Stimulated activated CD4-positive, alpha-beta T cell treated with anti-CD3 and anti-CD28 coated beads, TNF-alpha, amount 100 ng/mL, for 48 hours (primary cell): ENCODE measurements at places on chromosomes 1 and 21.
A peak's percentile ranks its signal among the peaks of the same experiment; 100 is the strongest.

GRCh38 chr1:241847796-241848685, at the start of gene EXO1:
TSS of gene EXO1 (plus strand) at chr1:241848204. CDS start at chr1:241850426, 2,222 bp downstream.
- DNase-seq, result peak; percentile 82

- no peak for DNase-seq
These were observed 237.8 kb downstream of the TRABD2B start for GRCh38 chr1:47759251-47759935.

DNA sequence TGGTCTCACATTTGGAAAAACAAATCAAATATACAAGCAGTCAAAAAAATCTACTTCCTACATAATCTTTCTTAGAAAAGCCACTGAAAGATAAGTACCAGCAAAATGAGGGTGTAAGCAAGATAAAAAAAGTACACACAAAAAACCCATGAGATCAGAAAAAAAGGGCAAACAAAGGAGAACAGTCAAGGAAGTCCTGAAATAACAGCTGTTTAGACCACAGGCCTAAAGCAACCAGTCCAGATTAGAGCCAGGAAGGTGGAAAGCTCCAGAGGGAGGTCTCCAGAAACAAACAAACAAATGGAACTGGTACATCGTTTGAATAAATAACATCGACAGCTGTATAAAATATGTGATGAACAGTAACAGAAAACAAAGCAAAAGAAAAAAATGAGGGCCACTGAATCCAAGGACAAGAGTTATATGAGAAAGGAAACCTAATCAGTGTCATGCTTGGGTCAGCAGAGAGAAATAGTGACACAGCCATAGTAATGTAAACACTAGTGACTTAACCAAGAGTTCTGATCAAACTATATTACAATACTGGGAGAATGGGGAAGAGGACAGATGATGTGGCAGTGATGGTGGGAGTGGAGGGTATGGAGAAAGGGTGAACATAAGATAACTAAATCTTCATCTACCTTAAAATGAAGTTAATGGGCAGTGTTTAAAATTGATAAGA, 67.5 kb downstream of the NVL start:
- DNase-seq, result no peak

GRCh38 chr1:149931212-149931790, 3.7 kb upstream of the SF3B4 start:
- DNase-seq, result no peak

GRCh38 chr21:40436261-40436660, 410.7 kb downstream of the DSCAM start:
- no peak for DNase-seq

- DNase-seq, result no peak
These were observed 154.2 kb upstream of the ZNHIT6 start for GRCh38 chr1:85862456-85862855.

GRCh38 chr1:228280961-228281591, 73.2 kb downstream of the OBSCN start:
- DNase-seq, result no peak

- DNase-seq, result no peak
These were observed 23.8 kb downstream of the MARK1 start for GRCh38 chr1:220551718-220552117.

GRCh38 chr1:204763773-204764427, 78.4 kb upstream of the LRRN2 start:
- peak; percentile 72 for DNase-seq

- peak; percentile 30 for DNase-seq
These were observed 74.6 kb downstream of the DMRTA2 start for GRCh38 chr1:50348449-50349241.

- peak; percentile 2 for DNase-seq
These were observed 29.1 kb upstream of the IGSF5 start for GRCh38 chr21:39715804-39716397.

- DNase-seq, result no peak
These were observed 136.4 kb upstream of the KCNE2 start for GRCh38 chr21:34227386-34227852.

GRCh38 chr1:174239541-174239940, 80.2 kb downstream of the RABGAP1L start:
- no peak for DNase-seq

- DNase-seq, result no peak
These were observed 67.3 kb downstream of the URB2 start for GRCh38 chr1:229693129-229693900.

- DNase-seq, result no peak
These were observed 4.1 kb upstream of the ACOT11 start for GRCh38 chr1:54543729-54544496.

DNA sequence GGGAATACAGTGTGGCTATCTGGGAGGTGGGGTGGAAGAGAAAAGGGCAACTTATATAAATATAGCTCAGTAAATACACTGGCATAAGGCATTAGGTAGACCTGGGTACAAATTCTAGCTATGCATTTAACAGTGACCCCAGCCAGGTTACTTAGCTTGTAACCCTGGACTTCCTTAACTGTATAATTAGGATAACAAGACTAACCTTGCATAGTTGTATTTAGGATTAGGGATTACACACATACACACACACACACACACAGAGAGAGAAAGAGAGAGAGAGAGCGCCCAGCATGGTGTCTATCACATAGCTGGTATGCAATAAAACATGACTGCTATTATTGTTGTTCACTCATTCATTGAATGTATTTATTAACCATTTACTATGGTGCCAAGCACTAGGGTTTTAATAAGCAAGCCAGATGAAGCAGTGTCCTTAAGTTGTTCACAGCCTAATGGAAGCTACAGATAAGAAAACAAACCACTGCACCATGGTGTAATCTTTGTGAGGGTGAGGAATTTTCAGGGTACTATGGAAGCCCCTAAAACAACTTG, 251.4 kb downstream of the ZNF648 start:
- DNase-seq, result no peak

- no peak for DNase-seq
These were observed 479.2 kb upstream of the USP24 start for GRCh38 chr1:55694310-55694801.

DNA sequence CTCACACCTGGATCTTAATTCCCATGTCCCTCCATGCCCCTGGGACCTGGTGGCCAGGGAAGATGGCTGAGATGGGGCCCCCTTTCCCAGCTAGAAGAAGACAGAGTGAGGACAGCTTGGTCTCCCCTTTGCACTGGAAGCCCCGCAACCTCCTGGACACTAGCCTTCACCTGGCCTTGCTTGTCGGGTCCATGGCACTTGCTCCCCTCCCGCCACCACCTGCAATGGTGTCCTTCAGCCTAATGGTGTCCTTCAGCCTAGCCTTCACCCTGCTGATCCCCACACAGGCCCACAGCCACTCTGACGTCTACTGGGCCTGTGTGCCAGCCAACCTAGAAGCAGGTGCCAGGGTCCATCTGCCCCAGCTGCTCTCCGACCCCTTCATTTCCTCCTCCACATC, 45.9 kb upstream of the EDN2 start:
- DNase-seq, result no peak

GRCh38 chr1:32068957-32069588, 3.7 kb upstream of the TMEM39B start:
- DNase-seq, result no peak

- no peak for DNase-seq
These were observed 9.2 kb downstream of the ZNF496 start for GRCh38 chr1:247322442-247322841.

GRCh38 chr1:96116731-96117130, 604.9 kb upstream of the PTBP2 start:
- DNase-seq, result no peak

GRCh38 chr1:212518188-212519054, 85.7 kb downstream of the NENF start:
- no peak for DNase-seq

GRCh38 chr1:46220808-46221207, 17.7 kb downstream of the LURAP1 start:
- no peak for DNase-seq

GRCh38 chr1:80924290-80924689, 876.4 kb upstream of the ADGRL2 start:
- no peak for DNase-seq

GRCh38 chr21:41816583-41817165, 49.8 kb upstream of the RIPK4 start:
- DNase-seq, result peak; percentile 31

- no peak for DNase-seq
These were observed 36.4 kb downstream of the IGFN1 start for GRCh38 chr1:201226859-201227488.

DNA sequence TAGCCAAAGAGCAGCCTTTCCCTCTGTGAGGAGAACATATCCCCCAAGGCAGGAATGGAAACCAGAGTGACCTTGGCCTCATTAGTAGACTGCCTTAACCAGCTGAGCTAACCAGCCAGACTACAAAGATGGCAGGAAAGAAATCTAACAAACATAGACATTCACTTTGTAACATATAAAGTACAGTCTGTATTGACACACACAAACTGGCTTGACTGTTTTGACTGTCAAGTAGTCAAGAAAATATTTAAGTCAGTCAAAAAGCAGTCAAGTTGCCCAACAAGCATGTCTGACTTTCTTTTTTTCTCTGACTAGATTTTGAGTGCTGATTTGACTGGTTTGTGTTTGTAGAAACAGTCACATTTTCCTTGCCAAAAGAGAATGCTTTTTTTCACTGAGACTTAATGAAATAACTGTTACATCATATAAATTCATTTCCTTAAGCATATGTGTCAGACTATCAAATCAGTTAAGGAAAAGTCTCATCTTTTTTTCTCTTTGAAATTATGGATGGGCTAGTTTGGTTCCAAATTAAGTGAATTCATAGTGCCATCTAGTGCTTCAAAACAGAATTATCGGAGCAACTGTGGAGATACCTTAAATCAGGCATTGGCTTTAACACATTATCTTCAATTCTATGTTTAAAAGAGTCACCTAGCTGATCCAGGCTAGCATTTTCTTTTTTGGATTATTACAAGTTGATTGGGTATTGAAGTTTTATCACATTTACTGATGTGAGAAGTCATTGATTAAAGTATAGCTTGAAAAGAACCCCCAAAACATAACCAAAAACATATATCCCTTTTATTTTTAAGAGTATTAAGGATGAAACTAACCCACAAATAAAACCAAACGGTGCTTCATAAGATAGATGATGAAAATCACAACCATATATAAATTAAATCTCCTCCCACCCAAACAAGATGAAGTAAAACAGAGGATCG, 75.0 kb downstream of the ATP6V1G3 start:
- DNase-seq, result no peak

GRCh38 chr1:21670059-21670881, 1.1 kb upstream of the RAP1GAP start:
- DNase-seq, result no peak

DNA sequence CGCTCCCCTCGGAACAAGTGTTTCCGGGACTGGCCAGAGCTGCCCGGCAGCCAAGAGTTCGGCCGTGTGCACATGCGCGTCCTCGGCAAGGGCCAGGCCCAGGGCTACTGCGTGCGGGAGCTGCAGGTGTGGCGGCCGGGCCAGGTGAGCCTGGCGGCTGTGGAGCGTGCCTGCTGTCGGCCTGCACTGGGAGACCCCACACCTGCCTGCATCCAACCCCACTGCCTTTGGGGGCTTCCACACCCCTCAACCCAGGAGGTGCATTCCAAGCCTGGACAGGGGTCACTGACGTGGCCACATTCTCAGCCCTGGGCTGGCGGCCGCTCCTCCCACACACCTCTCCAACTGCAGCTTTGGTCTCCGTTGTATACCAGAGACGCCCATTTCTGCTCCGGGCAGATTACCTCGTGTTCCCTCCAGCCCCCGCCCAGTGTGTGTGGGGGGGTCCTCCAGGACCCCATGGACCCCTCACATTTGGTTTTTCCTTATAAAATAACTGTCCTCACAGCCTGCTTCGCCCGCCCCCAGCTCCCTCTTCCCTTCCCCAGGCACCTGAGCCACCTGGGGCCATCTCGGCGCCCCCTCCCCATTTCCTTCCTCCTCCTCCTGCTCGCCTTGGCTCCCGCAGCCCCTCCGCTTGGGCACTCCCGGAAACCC, 6.1 kb downstream of the RNF223 start:
- DNase-seq, result no peak

- no peak for DNase-seq
These were observed 10.2 kb downstream of the C1orf216 start for GRCh38 chr1:35708441-35708921.

GRCh38 chr1:203379825-203380224, 28.9 kb upstream of the FMOD start:
- no peak for DNase-seq

DNA sequence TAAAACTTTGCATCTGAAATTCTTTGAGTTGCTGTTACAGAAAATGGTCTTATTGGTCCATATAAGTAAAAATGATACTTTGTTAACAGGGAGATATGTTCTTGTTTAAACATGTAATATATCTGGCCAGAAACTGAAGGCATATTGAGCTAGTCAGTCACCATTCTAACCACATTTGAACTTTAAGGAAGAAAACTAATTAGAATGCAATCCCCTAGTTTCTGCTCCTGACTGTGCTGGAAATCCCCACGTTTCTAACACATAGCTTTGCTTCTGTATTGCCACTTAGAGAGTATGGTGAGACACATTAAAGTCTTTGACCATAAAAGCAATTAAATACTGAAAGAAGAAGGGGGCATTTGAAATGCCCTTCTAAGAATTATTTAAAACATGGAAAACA, 32.1 kb upstream of the HIVEP3 start:
- no peak for DNase-seq

DNA sequence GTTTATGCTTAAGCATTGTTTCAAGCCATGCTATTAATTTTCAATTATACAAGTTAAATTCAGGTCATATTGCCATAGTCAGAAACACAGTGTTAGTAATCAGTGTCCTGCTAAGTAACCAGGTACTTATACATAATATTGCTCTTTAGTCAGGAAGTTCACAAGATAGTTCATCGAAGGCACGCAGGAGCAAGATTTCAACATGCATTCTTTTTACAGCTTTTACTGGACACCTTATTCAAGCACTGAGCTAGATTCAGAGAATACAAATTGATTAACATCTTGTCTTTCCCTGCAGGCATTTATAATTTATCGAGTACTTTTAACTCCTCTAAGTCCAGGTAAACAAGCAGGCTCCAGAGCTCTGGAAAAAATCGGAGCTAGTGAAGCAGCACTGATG, 202.3 kb upstream of the BRINP3 start:
- no peak for DNase-seq

DNA sequence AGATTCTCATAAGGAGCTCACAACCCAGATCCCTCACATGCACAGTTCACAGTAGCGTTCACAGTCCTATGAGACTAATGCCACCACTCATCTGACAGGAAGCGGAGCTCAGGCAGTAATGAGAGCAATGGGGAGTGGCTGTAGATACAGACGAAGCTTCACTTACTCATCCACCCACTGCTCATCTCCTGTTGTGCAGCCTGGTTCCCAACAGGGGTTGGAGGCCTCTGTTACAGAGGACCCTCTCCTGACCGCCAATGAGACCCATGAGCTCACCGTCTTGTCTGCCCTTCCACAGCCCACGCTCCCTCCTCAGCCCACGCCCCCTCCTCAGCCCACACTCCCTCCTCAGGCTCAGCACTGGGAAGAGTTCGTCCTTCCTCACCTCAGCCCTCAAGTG, 39.6 kb downstream of the RSPH1 start:
- DNase-seq, result peak; percentile 46

DNA sequence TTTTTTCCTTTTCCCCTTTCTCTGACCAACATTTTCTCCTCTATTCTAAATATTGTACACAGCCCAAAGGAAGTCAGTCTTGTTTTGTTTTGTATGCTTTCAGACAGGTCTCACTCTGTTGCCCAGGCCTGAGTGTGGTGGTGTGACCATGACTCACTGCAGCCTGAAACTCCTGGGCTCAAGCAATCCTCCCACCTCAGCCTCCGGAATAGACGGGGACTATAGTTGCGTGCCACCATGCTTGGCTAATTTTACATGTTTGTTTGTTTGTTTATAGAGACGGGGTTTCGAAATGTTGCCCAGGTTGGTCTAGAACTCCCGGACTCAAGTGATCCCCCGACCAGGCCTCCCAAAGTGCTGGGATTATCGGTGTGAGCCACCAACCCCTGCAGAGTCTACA, 72.8 kb downstream of the NRIP1 start:
- DNase-seq, result no peak

- DNase-seq, result no peak
These were observed 37.6 kb upstream of the GORAB start for GRCh38 chr1:170494369-170494768.
